ENCODE measurements at places on chromosomes 12 and 14. TPM values are rescaled to one million over a fixed set of nuclear protein-coding genes. Genes with fewer than 3 reads are reported as not detected.

Gene SDR9C7
- not detected for total RNA-seq

Gene THTPA
- total RNA-seq = 26.2 TPM

Gene CLEC14A
- total RNA-seq = 0.33 TPM

Gene CNTN1
- 1.8 TPM for total RNA-seq

Gene PLEKHA5
- total RNA-seq = 23.2 TPM

Gene KITLG
- 68.7 TPM for total RNA-seq

Gene YAF2
- total RNA-seq = 9.0 TPM

Gene LRRIQ1
- total RNA-seq = 0.17 TPM

Gene SMCO2
- 0.40 TPM for total RNA-seq

Gene CCDC175
- total RNA-seq = not detected

Gene ERBB3
- 0.10 TPM for total RNA-seq

Data from smooth muscle cell of the pulmonary artery (primary cell).